ENCODE measurements at places on chromosomes 12 and 14.

DNA sequence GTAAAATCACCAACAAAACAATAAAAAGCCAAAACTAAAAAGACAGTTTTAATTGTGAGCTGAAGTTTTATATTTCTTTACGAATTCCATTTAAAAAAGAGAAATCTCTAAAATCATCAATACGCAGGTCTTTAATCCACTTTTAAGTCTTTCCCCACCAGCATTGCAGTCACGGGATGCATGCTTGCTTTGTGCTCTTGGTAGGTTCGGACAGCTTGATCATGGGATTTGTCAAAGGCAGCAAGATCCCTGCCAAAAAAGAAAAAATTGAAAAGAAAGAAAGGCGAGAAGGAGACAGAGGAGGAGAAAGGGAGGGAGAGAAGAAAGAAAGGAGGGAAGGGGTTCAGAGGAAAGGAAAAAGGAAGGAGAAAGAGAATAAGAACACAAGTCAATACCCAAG, 4.7 kb upstream of the HAL start:
- DNase-seq: no peak

DNA sequence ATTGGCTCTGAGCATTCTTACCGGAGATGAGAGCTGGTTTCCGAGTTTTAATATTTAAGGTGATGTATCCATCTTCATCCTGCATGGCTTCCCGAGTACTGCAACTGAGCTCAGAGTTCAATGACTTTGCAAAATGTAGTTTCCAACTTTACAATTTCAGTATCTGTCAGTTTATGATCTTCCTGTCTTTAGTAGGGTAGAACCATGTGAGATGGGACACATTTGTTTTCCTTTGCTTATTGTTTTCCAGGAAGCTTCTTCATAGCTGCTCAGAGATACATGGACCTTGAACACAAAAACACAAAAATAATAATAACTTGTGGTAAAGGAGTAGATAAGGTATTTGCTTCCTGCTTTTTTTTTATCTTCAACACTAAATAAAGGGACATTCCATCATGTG, at the start of gene CLEC1B:
CLEC1B (minus strand) TSS at position 106 of the 400 bp plus-strand sequence; CDS start at position 85, 21 bp downstream.
- DNase-seq: no peak

- no peak for DNase-seq
Measured at GRCh38 chr12:32344047-32344446, 55.3 kb upstream of the FGD4 start.

- no peak for DNase-seq
Measured at GRCh38 chr12:16473610-16474326, 126.3 kb downstream of the MGST1 start.

DNA sequence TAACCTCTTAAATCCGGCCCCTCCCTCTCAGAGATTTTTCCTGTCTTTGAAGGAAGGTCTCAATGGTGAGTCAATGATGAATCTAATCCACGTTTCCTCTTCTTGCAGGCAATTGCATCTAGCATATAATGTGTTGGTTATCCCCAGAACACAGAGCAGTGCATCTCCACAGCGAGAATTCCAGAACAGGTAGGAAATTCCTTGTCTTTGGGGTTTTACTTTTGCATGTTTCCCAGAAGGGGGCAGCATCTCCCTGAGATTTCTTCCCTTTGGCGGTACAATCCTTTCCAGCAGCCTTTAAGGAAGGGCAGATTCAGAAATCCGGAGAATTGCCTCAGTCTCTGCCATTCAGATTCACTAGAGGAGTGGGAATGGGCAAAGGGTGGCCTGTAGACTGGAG, 128.0 kb downstream of the KCNA5 start:
- DNase-seq: no peak

- DNase-seq: no peak
Measured at GRCh38 chr12:89880690-89881350, 172.2 kb upstream of the ATP2B1 start.

GRCh38 chr12:15074351-15074750, 101.5 kb downstream of the PDE6H start:
- DNase-seq: no peak

- DNase-seq: no peak
Measured at GRCh38 chr12:31600252-31600651, 9.3 kb upstream of the DENND5B start.

DNA sequence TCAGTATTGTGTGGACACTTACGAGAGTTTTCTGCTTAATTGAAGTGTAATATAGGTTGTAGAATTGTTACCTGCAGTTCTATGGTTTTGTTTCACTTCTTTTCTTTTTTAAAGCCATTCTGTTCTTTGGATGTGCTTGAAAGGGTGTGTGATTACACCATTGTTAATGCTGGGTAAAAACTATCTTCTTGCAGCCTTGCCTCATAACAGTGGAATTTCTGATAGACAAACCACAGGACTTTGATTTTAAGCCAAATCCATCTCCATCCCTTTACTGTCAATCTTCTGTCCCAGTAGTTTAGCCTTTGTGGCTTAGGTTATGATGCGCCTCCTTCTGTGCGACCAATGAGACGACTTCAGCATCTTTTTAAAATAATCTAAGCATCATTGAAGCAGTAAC, 182.3 kb downstream of the PELI2 start:
- DNase-seq: no peak

- DNase-seq: no peak
Measured at GRCh38 chr12:58079806-58080205, 138.4 kb downstream of the ATP23 start.
